ENCODE measurements at places on chromosomes 5 and 9.

- DNase-seq: no peak
Observed at GRCh38 chr5:54463713-54464112, 8.2 kb downstream of the HSPB3 start.

GRCh38 chr9:95753762-95754465 lies 121.6 kb upstream of the ERCC6L2 start:
- DNase-seq: no peak

- no peak for DNase-seq
Observed at GRCh38 chr5:101431201-101431600, 528.1 kb upstream of the ST8SIA4 start.

GRCh38 chr5:77635067-77635916 lies 3.2 kb downstream of the OTP start:
- no peak for DNase-seq

- DNase-seq: no peak
Observed at GRCh38 chr5:174832811-174833210, 108.4 kb downstream of the MSX2 start.

GRCh38 chr5:139341187-139341688 lies 416 bp upstream of the PAIP2 start:
- DNase-seq: no peak

DNA sequence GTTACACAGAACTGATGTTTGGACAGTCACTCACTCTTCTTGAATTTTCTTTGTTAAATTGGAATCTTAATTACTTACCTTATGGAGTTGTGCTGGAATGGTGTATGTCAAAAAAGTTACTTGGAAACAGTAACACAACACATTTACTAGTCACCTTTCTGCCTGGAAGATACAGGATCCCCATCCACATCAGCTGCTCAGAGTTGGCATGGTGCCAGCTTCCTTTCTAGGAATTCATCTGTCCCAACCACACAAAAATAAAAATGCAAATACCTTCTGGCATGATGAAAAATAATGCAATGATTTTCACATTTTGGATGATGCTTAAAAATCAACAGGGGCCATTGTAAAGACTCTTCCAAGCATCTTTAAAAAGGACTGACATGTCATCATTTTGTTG lies 341.5 kb downstream of the TMEM38B start:
- DNase-seq: no peak

All from fibroblast of skin of left quadriceps (primary cell).